ENCODE measurements at places on chromosomes 7 and 10. TPM values are rescaled to one million over a fixed set of nuclear protein-coding genes. Genes with fewer than 3 reads are reported as not detected.

GNGT1 gene
- not detected for polyA plus RNA-seq

CYREN gene
- polyA plus RNA-seq = 43.2 TPM

NEBL gene
- 22.5 TPM for polyA plus RNA-seq

DKK1 gene
- polyA plus RNA-seq = 4.8 TPM

LRRC4 gene
- polyA plus RNA-seq = 11.6 TPM

CPED1 gene
- 22.1 TPM for polyA plus RNA-seq
